Astrocyte (in vitro differentiated cells and primary cell): ENCODE measurements at places on chromosomes 7 and 10. TPM values are rescaled to one million over a fixed set of nuclear protein-coding genes. Genes with fewer than 3 reads are reported as not detected.

DNA sequence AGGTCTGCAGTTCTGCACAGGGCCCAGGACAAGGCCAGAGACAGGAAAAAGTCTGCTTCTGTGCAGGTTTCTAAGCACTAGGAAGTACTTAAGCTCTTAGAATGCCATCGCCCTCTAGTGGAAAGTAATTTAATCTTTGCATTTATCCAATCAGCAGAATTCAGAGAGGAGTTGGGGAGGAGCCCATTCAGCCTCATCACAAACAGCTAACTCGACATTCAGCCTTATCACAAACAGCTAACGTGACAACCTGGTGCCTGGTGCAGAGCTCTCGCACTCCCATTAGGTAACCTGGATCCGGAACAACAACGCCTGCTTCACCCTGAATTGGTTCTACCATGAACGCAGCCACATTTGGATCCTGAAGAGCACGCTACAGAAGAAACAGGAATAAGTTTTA lies 15.2 kb downstream of the OAT start:
- H3K27me3 ChIP-seq: no peaks in the 10 kb centered on the region
- peak; percentile 65 for DNase-seq
- H3K4me3 ChIP-seq: no peak overlapping the region
- no peaks in the 10 kb centered on the region for H3K4me1 ChIP-seq
- peaks cover 57% of the 10 kb centered on the region for H3K36me3 ChIP-seq

DNA sequence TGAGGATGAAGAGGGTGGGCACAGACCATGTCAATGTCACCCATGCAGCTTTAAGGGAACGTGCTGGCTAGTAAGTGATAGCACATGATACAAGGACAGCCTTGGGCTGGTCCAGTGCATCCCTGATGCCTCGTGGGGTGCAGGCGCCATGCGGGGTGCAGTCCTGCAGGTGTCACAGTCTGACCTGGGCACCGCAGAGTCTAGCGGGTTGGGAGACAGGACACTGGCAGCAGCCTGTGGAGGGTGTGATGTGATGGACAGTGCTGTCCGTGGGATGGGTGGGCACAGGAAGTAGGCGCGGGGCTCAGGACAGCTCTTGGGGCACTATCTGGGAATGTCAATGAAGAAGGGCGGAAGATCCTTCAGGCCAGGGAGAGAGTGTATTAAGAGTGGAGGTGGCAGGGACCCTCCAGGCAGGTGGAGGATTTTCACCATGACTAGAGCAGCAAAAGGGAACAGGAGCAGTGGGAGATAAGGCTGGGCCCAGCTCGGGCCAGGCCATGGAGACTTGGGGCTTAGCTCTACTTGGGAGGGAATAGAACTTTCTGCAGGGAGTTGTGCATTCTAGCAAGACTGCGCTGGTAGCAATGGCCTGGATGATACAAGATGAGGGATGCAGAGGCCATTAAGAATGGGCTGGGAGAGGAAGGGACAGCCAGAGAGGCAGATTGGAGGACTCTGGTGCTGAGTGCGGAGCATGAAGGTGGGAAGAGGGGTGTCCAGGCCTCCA lies 122.5 kb downstream of the PTPN20 start:
- peaks cover 2% of the 10 kb centered on the region for H3K27me3 ChIP-seq
- H3K27ac ChIP-seq: no peak overlapping the region
- H3K4me1 ChIP-seq: no peaks in the 10 kb centered on the region
- no peaks in the 10 kb centered on the region for H3K36me3 ChIP-seq
- DNase-seq: no peak

GRCh38 chr7:30618961-30619360 lies 24.3 kb downstream of the GARS1 start:
- H3K36me3 ChIP-seq: peaks cover 82% of the 10 kb centered on the region
- no peaks in the 10 kb centered on the region for H3K4me1 ChIP-seq
- no peaks in the 10 kb centered on the region for H3K27me3 ChIP-seq
- H3K4me3 ChIP-seq: no peak overlapping the region
- H3K27ac ChIP-seq: no peak overlapping the region

GRCh38 chr10:108765794-108766193 lies 1157.5 kb downstream of the XPNPEP1 start:
- no peak for DNase-seq
- no peak overlapping the region for H3K27ac ChIP-seq
- no peaks in the 10 kb centered on the region for H3K27me3 ChIP-seq
- H3K4me3 ChIP-seq: no peak overlapping the region
- H3K4me1 ChIP-seq: no peaks in the 10 kb centered on the region

GRCh38 chr10:31723106-31723750 lies 205.4 kb downstream of the ARHGAP12 start:
- no peak overlapping the region for H3K27ac ChIP-seq
- peaks cover 4% of the 10 kb centered on the region for H3K4me1 ChIP-seq
- H3K36me3 ChIP-seq: no peaks in the 10 kb centered on the region
- no peak overlapping the region for H3K4me3 ChIP-seq
- no peaks in the 10 kb centered on the region for H3K27me3 ChIP-seq
- no peak for DNase-seq

- no peak overlapping the region for H3K4me3 ChIP-seq
- H3K36me3 ChIP-seq: no peaks in the 10 kb centered on the region
- H3K4me1 ChIP-seq: peaks cover 7% of the 10 kb centered on the region
- H3K27ac ChIP-seq: no peak overlapping the region
- no peak for DNase-seq
Measured at GRCh38 chr10:48369501-48369900, 63.0 kb downstream of the MAPK8 start.

GRCh38 chr10:33412653-33413361 lies 78.3 kb upstream of the NRP1 start:
- peaks cover 16% of the 10 kb centered on the region for H3K4me1 ChIP-seq
- H3K4me3 ChIP-seq: no peak overlapping the region

DNA sequence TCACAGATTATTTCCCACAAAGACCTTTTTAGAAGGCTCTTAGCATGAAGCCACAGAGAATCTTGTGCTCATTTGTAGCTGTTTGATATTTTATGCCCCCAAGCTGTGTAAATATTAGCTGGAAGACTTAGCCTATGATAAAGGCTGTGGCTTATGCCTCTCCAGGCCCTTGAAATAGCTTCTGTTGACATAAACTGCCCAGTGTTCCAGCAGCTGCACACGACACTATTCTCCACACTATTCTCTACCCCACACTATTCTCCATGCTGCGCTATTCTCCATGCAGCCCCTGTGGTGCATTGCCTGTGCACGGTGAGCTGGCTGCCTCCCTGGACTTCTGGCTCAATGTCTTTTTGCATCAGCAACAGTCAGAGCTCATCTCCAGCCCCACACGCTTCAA lies 13.1 kb downstream of the DDC start:
- peaks cover 12% of the 10 kb centered on the region for H3K27me3 ChIP-seq
- H3K4me3 ChIP-seq: no peak overlapping the region
- no peaks in the 10 kb centered on the region for H3K36me3 ChIP-seq
- H3K27ac ChIP-seq: no peak overlapping the region
- H3K4me1 ChIP-seq: no peaks in the 10 kb centered on the region

ASB10 gene
- not detected in 2 replicates for total RNA-seq

FOXL3 gene
- not detected in 2 replicates for total RNA-seq

FGFR2 gene
- 10.6 and 11.8 TPM in 2 replicates for total RNA-seq
